ENCODE measurements at places on chromosomes 12 and 14. TPM values are rescaled to one million over a fixed set of nuclear protein-coding genes. Genes with fewer than 3 reads are reported as not detected.
A peak's percentile ranks its signal among the peaks of the same experiment; 100 is the strongest.

Gene PLEKHD1
- 0.12 TPM for total RNA-seq

Gene ZNF219
- 5.8 TPM for total RNA-seq

DNA sequence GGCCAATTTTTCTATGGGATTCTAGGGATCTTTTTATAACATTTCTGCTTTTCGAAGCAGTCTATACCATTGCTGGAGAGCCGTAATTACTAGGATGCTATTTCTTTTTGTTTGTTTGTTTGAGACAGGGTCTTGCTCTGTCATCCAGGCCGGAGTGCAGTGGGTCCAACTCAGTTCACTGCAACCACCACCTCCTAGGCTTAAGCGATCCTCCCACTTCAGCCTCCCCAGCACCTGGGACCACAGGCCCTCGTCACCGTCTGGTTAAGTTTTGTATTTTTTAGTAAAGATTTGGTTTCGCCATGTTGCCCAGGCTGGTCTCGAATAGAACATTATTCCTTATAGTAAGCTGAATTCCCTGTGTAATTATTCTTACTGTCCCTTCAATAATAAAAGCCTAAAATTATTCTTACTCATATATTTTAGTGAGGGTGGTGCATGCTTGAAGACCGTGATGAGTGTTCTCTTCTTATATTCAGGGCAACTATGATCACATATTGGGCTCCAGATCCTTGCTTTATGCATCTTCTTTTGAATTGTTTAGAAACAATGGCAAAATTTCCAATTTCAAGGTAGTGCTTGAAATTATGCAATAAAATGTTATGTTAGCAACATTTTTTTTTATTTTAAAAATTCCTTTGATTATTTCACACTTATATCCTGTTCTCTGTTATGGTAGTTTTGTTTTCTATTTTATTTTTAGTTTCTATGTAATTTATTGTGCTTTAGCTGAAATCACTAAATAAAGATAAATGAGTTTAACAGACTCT, 66.2 kb downstream of the CRADD start:
- no peak overlapping the region for H3K4me3 ChIP-seq
- H3K4me1 ChIP-seq: peaks cover 25% of the 10 kb centered on the region
- no peaks in the 10 kb centered on the region for H3K27me3 ChIP-seq
- no peak overlapping the region for H3K27ac ChIP-seq

- DNase-seq: no peak
- H3K36me3 ChIP-seq: no peaks in the 10 kb centered on the region
- H3K27ac ChIP-seq: no peak overlapping the region
- no peak overlapping the region for H3K4me3 ChIP-seq
- H3K4me1 ChIP-seq: no peaks in the 10 kb centered on the region
Observed at GRCh38 chr14:86196471-86196870, 666.5 kb downstream of the FLRT2 start.

GRCh38 chr12:6226002-6226678, 25.9 kb downstream of the CD9 start:
- H3K4me3 ChIP-seq: no peak overlapping the region
- H3K27me3 ChIP-seq: peaks cover 4% of the 10 kb centered on the region
- peak overlapping the region; percentile 6 for H3K27ac ChIP-seq
- no peaks in the 10 kb centered on the region for H3K36me3 ChIP-seq
- no peak for DNase-seq
- H3K4me1 ChIP-seq: peaks cover 12% of the 10 kb centered on the region

Gene EXOC5
- 69.8 TPM for total RNA-seq

Gene OVCH1
- not detected for total RNA-seq

Gene CEBPE
- total RNA-seq: 0.79 TPM

GRCh38 chr12:101697930-101698799, 725 bp downstream of the CHPT1 start:
- H3K27ac ChIP-seq: peak overlapping the region; percentile 84
- no peaks in the 10 kb centered on the region for H3K27me3 ChIP-seq
- H3K36me3 ChIP-seq: peaks cover 2% of the 10 kb centered on the region
- H3K4me1 ChIP-seq: peaks cover 34% of the 10 kb centered on the region
- DNase-seq: peak; percentile 51
- peak overlapping the region; percentile 83 for H3K4me3 ChIP-seq

- no peak for DNase-seq
- no peak overlapping the region for H3K27ac ChIP-seq
- H3K4me3 ChIP-seq: no peak overlapping the region
- H3K27me3 ChIP-seq: no peaks in the 10 kb centered on the region
Observed at GRCh38 chr14:22311636-22312035, 277.4 kb downstream of the DAD1 start.

GRCh38 chr12:54415221-54415929, 3.7 kb downstream of the ITGA5 start:
- H3K27ac ChIP-seq: peak overlapping the region; percentile 57
- H3K36me3 ChIP-seq: peaks cover 13% of the 10 kb centered on the region
- H3K4me3 ChIP-seq: no peak overlapping the region
- peaks cover 7% of the 10 kb centered on the region for H3K27me3 ChIP-seq
- no peak for DNase-seq

Gene TBX3
- not detected for total RNA-seq

Gene SIX6
- not detected for total RNA-seq

Gene KLRC2
- total RNA-seq: 6.8 TPM

Gene TUNAR
- total RNA-seq: not detected

GRCh38 chr12:5567016-5567725, 135.3 kb downstream of the NTF3 start:
- H3K27ac ChIP-seq: no peak overlapping the region
- H3K4me1 ChIP-seq: no peaks in the 10 kb centered on the region
- DNase-seq: no peak
